ENCODE measurements at places on chromosomes 2 and 18.

DNA sequence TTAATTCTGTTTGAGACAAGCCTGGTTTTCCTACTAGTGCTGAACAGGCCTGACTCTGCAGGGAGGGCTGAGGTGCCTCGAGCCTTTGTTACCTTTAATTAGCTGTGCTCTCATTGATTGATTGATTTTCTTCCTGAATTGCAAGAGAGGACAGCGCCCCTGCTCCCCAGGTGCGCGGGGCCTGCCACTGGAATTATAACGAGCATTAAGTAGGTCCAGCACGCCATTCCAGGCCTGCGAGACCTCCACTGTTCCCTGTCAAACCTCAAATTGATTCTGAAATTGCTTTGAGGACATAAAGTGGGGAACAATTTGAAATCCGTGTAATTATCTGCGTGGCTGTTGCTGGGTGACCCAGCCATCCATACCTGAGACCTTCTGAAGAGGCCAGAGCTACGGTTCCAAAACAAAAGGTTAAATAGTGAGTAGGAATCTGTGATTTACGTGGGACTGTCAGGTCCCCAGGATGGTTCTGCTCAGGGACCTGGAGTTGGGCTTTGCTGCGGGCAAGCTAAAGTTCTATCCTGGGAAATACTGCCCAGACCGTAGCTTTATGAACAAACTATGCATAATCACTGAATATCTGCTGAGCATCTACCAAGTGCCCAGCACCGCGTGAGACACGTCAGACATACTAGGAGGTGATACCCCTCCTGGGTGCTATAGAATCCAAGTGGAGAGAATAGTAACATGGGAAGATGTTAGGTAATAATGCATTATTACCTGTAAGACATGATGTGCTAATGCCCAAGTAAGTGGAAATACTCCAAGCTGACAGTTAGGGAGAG lies 104.1 kb downstream of the ZBTB7C start:
- no peak for DNase-seq

- no peak for DNase-seq
These were observed 43.9 kb downstream of the PSD4 start for GRCh38 chr2:113217455-113218282.

GRCh38 chr2:14632133-14632936 lies at the start of gene LRATD1:
Gene LRATD1, plus strand, starts transcription at chr2:14632717. Its CDS starts 1,263 bp downstream, at chr2:14633980.
- DNase-seq, result peak; percentile 89

- DNase-seq, result no peak
These were observed 67.3 kb downstream of the NDUFA10 start for GRCh38 chr2:239957681-239958472.

DNA sequence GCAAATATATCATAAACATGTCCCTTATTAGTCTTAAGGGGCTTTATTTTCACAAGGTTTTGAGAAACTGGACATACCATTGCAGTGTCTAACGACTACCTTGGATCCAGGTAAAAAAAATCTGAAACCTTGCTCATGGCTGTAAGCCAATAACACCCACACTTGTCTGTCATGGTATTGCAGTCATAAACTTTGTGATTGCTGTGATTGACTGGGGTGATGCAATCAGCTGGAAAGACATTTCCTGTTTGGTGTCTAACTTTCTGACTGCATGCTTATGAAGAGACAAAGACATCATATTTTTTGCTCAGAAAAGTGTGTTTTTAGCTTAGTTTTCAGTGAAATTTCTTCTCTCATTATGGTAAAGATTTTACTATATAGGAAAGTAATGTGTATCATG lies 635.0 kb downstream of the TSN start:
- no peak for DNase-seq
